ENCODE measurements at places on chromosomes 5 and 9.
A peak's percentile ranks its signal among the peaks of the same experiment; 100 is the strongest.

GRCh38 chr5:77210964-77211690 lies 647 bp downstream of the PDE8B start:
- no peak for DNase-seq

DNA sequence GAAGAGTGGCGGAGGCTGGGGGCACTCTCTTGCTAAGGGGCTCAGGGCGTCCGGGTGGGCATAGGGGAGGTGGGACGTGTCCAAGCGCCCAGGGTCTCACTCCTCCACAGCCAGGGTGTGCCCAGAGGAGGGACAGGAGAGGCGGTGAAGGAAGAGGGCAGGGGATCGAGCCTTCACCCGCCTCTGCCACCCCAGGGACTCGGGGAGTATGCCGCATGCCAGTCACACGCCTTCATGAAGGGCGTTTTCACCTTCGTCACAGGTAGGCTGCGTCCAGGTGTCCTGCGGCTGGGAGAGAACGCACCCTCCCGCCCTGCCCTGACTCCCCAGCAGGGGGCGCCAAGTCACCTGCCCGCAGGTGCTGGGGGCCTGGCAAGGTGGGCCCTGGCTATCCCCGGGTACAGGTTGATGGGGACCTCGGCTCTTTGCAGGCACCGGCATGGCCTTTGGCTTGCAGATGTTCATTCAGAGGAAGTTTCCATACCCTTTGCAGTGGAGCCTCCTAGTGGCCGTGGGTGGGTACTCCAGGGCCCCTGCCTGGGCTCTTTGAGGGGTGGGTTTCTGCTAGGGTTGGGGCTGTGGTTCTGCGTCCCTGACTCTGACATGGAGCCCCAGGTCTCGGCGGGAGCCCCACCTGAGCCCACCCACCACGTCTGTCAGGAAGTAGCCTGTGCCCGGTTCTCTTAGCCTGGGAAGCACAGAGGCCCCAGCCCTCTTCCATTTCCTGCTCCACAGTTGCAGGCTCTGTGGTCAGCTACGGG lies 552 bp downstream of the TMEM141 start:
- no peak for DNase-seq

DNA sequence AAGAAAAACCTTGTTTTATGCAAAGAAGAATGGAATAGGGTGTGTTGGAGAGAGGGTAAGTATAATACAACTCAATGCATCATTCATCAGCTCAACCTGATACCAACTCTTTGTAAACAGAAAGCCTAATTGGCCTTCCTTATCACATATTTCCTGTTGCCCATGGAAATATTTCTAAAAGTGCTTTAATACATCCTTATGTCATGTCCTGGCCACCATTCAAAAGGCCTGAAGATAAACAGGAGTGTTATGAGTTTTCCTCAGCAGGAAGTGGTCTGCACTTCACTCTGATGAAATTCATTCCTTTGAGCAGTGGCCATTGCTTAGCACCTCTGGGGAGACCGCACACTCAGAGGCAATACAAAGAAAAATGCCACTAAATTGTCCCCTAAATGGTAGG lies 511.2 kb downstream of the SEMA5A start:
- no peak for DNase-seq

DNA sequence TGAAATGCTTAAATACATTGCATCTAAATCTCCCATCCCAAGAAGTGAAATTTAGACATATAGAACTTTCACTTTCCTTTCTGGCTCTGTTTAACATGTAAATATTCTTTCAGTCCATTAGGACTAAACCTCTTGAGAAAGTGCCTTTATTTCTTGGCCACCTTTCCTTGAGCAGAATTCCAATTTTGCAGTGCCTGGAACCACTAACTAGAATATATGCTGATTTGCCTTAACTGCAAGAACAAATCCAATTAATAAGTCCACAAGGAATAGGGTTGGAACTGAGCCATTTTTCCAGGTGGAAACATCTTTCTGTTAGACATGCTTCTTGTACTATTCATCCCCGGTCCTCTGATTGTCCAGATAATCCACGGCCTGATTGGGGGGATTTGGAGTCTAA lies 478.0 kb downstream of the ENC1 start:
- DNase-seq = no peak

DNA sequence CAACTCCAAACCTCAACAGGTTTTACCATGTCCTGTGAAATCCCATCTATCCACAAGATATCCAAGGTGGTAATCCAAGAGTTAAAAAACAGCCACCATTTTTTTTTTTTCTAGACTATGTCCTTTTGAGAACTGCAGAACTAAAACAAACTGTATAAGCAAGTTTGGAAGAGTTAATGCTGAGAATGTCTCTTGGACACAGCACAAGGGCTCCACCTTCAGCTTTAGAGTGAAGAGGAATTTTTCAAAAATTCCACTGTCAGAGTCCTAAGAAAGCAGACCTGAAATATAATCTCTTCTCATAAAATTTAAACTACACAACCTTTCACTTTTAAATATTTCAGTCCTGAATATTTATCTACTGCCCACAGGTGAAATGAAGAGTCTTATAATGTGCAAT lies 167.8 kb upstream of the CCNG1 start:
- DNase-seq = no peak

DNA sequence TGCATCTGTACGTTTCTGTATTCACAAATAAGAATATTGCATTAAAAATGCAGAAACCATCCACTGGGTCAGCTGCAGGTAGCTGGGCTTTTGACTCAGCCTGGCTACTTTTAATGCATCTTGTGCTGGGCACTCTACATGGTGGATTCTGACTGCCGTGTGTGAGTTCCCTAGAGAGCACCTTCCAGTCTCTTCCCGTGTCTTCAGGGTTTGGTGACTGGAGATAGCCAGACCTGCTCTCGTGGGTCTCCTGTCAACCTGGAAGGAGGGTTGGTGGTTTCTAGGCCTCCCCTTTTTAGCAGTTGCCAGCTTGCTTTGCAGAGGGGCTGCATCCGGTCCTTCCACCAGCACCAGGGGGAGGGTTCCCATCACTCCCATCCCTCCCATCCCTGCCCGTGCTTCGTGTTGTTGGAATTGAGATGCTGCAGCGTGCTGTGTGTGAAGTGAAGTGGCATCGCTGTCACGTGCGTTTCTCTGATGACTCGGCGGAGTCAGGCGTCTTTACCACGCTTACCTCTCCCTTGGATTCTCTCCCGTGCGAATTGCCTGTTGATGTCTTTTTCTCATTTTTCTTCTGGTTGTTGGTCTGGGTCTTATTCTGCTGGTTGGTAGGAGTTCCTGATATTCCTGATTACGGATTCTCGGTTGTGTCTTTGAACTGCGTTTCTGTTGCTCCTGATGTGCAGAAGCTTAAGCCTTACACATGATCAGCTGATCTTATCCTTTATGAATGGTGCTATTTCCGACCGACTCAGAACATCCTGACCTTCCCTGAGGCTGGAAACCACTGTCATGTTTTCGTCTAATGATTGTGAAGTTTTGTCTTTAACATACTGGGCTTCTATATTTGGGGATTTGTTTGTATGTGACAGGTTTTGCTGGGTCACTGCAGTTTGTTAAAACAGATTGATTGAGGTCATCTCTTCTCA lies 16.9 kb downstream of the FBXW5 start:
- no peak for DNase-seq

DNA sequence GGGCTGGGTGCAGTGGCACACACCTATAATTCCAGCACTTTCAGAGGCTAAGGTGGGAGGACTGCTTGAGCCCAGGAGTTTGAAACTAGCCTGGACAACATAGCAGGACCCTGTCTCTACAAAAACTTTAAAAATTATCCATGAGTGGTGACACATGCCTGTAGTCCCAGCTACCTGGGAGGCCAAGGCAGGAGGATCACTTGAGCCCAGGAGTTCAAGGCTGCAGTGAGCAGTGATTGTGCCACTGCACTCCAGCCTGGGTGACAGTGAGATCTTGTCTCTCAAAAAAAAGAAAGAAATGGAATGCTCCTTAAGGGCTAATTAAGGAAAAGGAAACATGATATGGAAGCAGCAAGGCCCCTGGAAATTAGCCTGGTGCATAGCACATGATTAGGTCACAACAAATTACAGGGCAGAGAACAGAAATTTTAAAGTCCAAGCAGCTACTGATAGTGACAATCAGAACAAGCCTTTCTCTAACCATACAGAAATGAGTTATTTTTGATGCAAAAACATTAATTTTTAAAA lies 19.5 kb downstream of the ANKH start:
- DNase-seq = no peak

- DNase-seq = no peak
Measured at GRCh38 chr5:68454766-68455165, 239.2 kb downstream of the PIK3R1 start.

DNA sequence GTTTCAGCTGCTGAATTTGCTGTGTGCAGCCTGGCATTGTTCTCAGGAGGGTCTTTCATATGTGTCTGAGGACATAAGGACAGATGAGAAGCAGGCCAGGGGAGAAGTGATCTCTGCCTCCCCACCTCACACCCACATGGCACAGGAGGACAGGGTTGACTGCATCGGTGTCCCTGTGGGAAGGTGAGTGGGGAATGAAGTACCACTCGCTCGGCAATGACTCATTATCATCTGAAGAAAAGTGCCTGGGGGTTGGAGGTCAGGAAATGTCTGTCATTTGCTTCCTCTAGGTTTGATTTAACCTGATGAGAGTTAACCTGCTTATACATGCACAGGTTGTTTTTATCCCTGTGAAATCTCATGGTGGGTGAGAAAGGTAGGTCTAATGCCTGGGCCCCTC lies 195.0 kb downstream of the GADD45G start:
- DNase-seq = peak; percentile 18

GRCh38 chr9:135167849-135168655 lies 80.6 kb downstream of the OLFM1 start:
- no peak for DNase-seq

GRCh38 chr9:91502913-91503672 lies 79.5 kb upstream of the NFIL3 start:
- DNase-seq = no peak

GRCh38 chr5:5752844-5753243 lies 330.4 kb downstream of the ICE1 start:
- DNase-seq = no peak

DNA sequence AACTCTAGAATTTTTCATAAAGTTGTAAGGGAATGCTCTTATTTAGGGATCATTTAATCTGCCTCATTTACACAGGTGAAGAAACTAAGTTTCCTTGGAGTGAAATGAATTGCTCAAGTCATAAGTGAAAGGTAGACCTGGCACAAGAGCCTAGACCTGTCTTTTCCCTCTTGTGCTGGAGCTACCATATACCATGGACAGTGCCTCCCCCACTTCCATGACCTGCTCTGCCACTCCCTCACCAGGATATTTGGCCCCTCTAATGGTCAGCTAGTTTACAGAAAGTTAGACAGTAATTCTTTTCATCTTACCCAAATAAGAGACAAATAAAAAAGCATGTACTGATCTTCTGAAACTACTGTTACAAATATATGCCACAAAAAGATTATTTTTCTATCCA lies 105.5 kb upstream of the ACO1 start:
- no peak for DNase-seq

DNA sequence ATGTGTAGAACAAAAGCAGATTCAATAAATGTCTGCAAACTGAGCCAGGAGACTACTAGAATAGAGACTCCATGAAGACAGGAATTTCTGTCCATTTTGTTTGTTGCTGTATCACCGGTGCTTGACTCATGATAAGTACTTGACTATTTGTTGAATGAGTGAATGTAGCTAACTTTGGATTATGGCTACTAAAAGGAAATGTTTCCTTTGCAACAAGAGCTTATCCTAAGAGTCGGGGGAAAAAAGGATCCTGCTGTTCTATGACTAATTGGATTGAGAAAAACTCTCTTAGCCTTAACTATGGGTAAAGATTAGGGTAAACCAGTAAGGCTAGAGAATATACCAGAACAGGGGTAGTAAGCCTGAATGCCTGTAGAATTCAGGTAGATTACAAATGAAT lies 3.5 kb downstream of the PAIP1 start:
- no peak for DNase-seq

DNA sequence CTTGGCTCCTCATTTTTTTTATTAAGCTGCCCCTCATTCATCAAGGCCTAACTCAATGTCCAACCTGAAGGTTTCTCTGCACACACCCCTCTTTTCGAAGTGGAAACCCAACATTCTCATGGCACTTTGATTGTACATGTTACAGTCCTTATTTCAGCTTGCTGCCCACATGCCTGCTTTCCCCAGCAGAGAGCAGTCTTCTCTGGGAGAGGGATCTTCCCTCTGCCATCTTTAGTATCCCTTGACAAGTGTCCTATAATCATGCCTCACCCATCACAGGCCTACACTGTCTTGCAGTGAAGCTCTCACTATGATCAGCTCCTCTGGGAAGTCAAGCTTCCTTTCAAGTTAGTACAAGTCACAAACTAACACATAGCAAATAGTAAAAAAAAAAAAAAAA lies 175.1 kb downstream of the ACER2 start:
- DNase-seq = no peak

GRCh38 chr5:124504081-124504916 lies 242.1 kb downstream of the ZNF608 start:
- DNase-seq = no peak

GRCh38 chr5:128399111-128399510 lies 138.9 kb downstream of the FBN2 start:
- DNase-seq = no peak

GRCh38 chr9:2138646-2139045 lies 123.5 kb downstream of the SMARCA2 start:
- DNase-seq = no peak

DNA sequence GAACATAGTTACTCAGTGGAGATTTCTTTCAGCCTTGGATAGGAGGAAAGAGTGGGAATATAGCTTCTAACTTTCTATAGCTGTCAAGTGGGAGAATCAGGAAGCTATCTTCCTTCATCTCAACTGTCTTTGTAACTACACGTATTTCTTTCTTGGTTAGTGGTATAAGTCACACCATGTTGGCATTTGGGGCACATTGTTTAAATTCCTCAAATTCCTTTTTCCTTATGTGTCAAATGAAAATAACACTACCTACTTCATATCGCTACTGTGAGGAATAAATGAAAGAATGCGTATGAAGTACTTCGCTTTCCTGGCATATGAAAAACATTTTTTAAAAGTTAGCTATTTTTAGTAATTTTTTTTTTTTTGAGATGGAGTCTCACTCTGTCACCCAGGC lies 1082.5 kb upstream of the WWC1 start:
- no peak for DNase-seq

DNA sequence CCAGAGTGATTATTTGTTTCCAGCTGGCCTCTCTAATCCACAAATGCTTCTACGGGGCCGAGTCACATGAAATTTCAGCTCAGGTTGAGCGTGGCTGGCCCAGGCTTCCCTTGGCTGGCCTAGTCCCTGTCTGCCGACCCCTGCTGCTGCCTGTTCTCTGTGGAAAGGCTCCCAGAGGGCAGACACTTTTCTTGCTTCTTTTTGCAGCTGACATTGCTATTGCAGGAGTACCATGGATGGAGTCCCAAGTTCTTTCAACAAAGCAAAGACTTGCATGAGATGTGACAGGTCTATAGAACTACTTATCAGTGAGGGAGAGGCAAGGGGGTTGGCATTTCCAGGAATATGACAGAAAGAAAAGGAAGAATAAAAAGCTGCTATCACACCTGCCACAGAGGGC lies 287.4 kb upstream of the ARRDC3 start:
- no peak for DNase-seq

- no peak for DNase-seq
Measured at GRCh38 chr5:143610946-143611345, 201.0 kb upstream of the HMHB1 start.

- DNase-seq = no peak
Measured at GRCh38 chr9:134223091-134223490, 58.7 kb upstream of the RNU6ATAC start.

All from posterior cingulate gyrus (tissue), 11 donors.